SJSA1 (cell line): ENCODE measurements at places on chromosomes 3 and 15. TPM values are rescaled to one million over a fixed set of nuclear protein-coding genes. Genes with fewer than 3 reads are reported as not detected.
A peak's percentile ranks its signal among the peaks of the same experiment; 100 is the strongest.

DNA sequence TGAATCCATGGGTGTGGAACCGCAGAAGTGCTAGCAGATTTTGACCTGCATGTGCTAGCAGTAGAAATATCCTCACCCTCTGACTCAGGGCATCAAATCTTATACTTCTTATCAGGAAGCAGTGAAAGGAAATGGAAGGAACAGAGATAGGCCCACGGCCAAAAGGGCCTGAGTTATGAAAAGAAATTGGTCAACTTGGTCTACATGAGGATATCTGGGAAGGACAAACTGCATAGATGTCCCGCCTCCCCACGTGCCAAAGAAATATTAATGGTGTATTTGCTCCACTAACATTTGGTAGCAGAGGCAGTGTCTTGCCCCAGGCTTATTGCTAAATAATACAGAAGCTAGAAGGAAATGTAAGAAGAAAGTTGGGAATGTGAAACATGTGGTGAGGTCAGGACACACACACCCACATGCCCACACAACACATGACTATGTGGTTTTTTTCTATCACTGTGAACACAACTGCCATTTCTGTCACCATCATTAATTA is 93.6 kb upstream of the COL8A1 start:
- no peaks in the 10 kb centered on the region for H3K27me3 ChIP-seq
- no peak for DNase-seq

DNA sequence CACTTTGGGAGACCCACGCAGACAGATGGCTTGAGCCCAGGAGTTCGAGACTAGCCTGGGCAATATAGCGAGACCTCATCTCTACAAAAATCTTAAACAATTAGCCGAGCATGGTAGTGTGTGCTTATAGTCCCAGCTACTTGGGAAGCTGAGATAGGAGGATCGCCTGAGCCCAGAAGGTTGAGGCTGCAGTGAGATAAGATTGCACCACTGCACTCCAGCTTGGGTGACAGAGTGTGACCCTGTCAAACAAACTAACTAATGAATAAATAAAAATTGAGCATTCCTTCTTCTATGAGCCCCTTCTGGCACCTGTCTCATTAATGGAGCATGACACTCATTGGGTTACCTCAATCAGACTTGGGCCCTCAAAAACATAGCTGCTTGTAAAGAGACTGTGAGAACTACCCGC is 7.5 kb downstream of the ZDHHC3 start:
- H3K4me3 ChIP-seq, result no peak overlapping the region
- H3K4me1 ChIP-seq, result no peaks in the 10 kb centered on the region; the same call in 1 of the 2 replicates
- H3K27ac ChIP-seq, result no peak overlapping the region
- peaks cover 3% of the 10 kb centered on the region; the same call in 1 of the 2 replicates for H3K36me3 ChIP-seq

DNA sequence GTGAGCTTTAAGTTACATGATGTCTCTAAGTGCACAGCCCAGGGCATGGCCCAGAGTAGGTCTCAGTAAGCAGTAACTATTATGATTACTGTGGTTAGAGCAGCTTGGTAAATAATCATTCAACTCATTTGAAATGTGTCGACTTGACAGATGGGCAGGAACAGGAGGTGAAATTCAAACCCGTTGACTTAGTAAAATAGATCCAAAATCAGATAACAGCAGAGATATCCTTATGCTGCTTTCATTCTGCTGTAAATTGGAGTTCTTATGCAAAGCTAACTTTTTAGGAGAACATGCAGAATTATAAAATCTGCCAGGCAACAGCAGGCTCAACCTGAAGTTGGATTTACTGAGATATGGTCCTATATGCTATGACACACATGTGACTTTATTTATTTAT is 118.7 kb upstream of the KLHL25 start:
- H3K36me3 ChIP-seq, result no peaks in the 10 kb centered on the region
- no peaks in the 10 kb centered on the region for H3K27me3 ChIP-seq
- H3K4me1 ChIP-seq, result no peaks in the 10 kb centered on the region
- H3K27ac ChIP-seq, result no peak overlapping the region

DNA sequence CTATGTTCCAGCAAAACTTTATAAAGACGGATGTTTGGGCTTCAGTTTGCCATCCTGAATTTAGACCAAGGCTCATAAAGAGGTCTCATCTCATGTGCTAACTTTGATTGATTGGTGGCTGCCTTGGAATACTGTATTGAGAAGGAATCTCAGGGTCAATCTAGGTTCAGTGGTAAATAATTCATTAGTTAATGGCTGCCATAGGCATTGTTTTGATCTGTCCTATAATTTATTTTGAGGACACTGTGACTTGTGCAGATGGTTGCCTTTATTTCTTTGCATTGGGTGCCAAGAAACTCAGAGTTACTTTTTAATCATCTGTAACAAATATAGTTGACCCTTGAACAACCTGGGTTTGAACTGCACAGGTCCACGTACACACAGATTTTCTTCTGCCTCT is 159.8 kb downstream of the B3GALNT1 start:
- no peak for DNase-seq
- H3K4me1 ChIP-seq, result no peaks in the 10 kb centered on the region
- no peak overlapping the region for H3K4me3 ChIP-seq

- H3K36me3 ChIP-seq, result no peaks in the 10 kb centered on the region
- DNase-seq, result no peak
- no peak overlapping the region for H3K27ac ChIP-seq
- no peaks in the 10 kb centered on the region for H3K27me3 ChIP-seq
- no peaks in the 10 kb centered on the region for H3K4me1 ChIP-seq
Observed at GRCh38 chr3:171142985-171143384, 116.5 kb upstream of the SLC2A2 start.

DIS3L gene
- 22.4 TPM in 2 replicates for total RNA-seq

- peaks cover 57% of the 10 kb centered on the region for H3K36me3 ChIP-seq
- no peak overlapping the region for H3K4me3 ChIP-seq
- peak overlapping the region; percentile 59 for H3K27ac ChIP-seq
- H3K27me3 ChIP-seq, result no peaks in the 10 kb centered on the region
- H3K4me1 ChIP-seq, result peaks cover 9% of the 10 kb centered on the region
- no peak for DNase-seq
Observed at GRCh38 chr3:149077628-149078027, 8.7 kb downstream of the HLTF start.

GRCh38 chr15:49064281-49064653 is 18.0 kb upstream of the SECISBP2L start:
- H3K36me3 ChIP-seq, result no peaks in the 10 kb centered on the region
- H3K27ac ChIP-seq, result no peak overlapping the region
- DNase-seq, result no peak
- H3K27me3 ChIP-seq, result no peaks in the 10 kb centered on the region

GRCh38 chr3:154247806-154248415 is 76.4 kb downstream of the DHX36 start:
- peaks cover 5% of the 10 kb centered on the region; the same call in 1 of the 2 replicates for H3K4me1 ChIP-seq
- no peak overlapping the region for H3K4me3 ChIP-seq
- no peaks in the 10 kb centered on the region for H3K27me3 ChIP-seq
- H3K27ac ChIP-seq, result no peak overlapping the region
- DNase-seq, result no peak

GRCh38 chr3:129233538-129233937 is 15.9 kb upstream of the COPG1 start:
- no peaks in the 10 kb centered on the region for H3K36me3 ChIP-seq
- H3K4me1 ChIP-seq, result peaks cover 30% of the 10 kb centered on the region
- H3K4me3 ChIP-seq, result no peak overlapping the region
- no peak overlapping the region for H3K27ac ChIP-seq
- H3K27me3 ChIP-seq, result no peaks in the 10 kb centered on the region
- DNase-seq, result no peak

- no peak for DNase-seq
- H3K27ac ChIP-seq, result peak overlapping the region; percentile 90
- H3K4me1 ChIP-seq, result peaks cover 49% of the 10 kb centered on the region
Observed at GRCh38 chr15:60363903-60364611, 33.7 kb downstream of the ANXA2 start.

AGTR1 gene
- total RNA-seq, result not detected in 2 replicates

DNA sequence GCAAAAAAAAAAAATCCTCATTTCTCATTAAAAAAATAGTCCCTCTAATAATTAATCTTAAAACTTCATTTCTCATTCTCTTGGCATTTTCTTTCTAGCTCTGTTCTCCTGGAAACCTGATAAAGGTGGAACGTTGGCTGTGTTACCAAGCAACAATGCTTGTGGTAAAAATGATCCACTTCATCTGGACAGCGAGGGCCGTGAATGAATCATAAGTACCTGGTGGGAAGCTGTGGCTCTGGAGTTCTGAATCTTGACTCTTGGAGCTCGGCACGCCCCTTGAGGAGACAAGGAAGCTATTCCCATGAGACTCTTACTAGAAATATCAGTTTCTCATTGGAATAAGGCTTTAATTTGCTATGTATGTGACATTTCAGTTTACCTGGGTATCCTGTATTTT is 32.5 kb downstream of the BCL2L10 start:
- H3K36me3 ChIP-seq, result no peaks in the 10 kb centered on the region
- no peaks in the 10 kb centered on the region for H3K27me3 ChIP-seq
- H3K4me1 ChIP-seq, result peaks cover 13% of the 10 kb centered on the region
- no peak for DNase-seq

GRCh38 chr15:65289261-65289854 is 2.7 kb upstream of the PARP16 start:
- H3K27ac ChIP-seq, result no peak overlapping the region
- no peak overlapping the region for H3K4me3 ChIP-seq
- peaks cover 18% of the 10 kb centered on the region for H3K4me1 ChIP-seq
- no peaks in the 10 kb centered on the region for H3K36me3 ChIP-seq
- H3K27me3 ChIP-seq, result no peaks in the 10 kb centered on the region

GRCh38 chr15:68637767-68638404 is 59.1 kb downstream of the CORO2B start:
- H3K27me3 ChIP-seq, result no peaks in the 10 kb centered on the region
- DNase-seq, result no peak
- no peaks in the 10 kb centered on the region for H3K4me1 ChIP-seq
- no peak overlapping the region for H3K4me3 ChIP-seq

GADL1 gene
- total RNA-seq, result 0.13 TPM in 1 of 2 replicates, not detected in the other

GRCh38 chr3:142027300-142027699 is 122.0 kb downstream of the TFDP2 start:
- H3K4me3 ChIP-seq, result peak overlapping the region; percentile 28
- H3K36me3 ChIP-seq, result no peaks in the 10 kb centered on the region
- no peak for DNase-seq
- no peak overlapping the region for H3K27ac ChIP-seq
